ENCODE measurements at places on chromosomes 7 and 10.

DNA sequence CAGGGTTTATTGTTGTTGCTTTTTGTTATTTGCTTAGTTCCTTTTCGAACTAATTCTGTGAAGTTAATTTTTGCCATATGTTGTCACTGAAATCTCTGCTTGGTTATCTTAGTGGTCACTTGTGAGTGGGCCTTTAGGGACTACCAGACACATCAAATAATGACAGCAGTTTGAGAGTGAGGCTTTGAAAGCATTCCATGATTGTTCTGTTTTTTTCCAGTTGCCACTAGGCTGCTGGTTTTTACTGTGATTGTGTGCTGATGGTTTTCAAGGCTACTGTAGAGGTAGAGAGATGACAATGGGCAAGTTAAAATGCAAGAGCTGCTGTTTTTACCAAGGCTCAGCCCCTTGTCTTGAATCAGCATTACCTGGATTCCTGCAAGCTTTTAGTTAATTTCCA lies 20.0 kb downstream of the SEPTIN7 start:
- no peak for DNase-seq

- DNase-seq, result no peak
These were observed 4.8 kb downstream of the INA start for GRCh38 chr10:103281753-103282152.

DNA sequence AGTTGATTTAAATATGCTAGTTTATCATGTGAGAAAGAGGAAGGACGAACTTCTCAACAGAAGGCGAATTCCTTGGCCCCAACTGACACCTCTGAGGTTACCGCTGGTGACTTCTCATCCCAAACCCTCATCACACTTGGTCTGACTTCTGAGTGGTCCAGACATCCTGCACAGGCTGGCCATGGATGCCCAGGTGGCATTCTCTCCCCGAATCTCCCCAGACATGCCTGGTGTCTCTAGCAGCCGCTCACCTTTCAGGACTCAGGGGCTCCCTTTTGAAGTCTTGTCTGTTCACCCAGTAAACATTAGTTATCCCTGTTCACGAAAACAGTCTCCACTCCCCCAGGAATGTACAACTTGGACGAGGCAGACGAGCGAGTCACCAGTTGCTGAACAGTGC lies 157.7 kb downstream of the ADARB2 start:
- DNase-seq, result no peak

DNA sequence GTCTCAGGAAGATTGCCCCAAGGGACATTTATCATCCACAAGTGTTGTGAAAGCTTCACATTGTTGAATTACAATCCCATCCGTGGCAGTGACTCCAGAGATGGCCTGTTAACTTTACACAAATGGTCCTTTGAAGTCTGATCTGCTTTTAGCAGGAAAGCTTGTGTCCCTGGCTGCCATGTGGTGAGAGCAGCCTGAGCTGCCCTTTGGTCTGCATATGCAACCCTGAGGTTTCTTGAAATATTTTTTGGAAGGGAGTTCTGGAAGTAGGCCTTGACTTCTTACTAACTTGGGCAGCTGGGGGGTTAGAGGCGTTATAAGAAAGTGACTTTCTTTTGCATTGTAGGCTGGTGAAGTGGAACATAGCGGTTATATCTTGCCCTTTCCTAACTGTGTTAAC lies 41.3 kb upstream of the FAM180A start:
- no peak for DNase-seq

- no peak for DNase-seq
These were observed 19.5 kb downstream of the TAS2R41 start for GRCh38 chr7:143497008-143497795.

GRCh38 chr7:26477381-26477990 lies 185.8 kb downstream of the SNX10 start:
- no peak for DNase-seq

DNA sequence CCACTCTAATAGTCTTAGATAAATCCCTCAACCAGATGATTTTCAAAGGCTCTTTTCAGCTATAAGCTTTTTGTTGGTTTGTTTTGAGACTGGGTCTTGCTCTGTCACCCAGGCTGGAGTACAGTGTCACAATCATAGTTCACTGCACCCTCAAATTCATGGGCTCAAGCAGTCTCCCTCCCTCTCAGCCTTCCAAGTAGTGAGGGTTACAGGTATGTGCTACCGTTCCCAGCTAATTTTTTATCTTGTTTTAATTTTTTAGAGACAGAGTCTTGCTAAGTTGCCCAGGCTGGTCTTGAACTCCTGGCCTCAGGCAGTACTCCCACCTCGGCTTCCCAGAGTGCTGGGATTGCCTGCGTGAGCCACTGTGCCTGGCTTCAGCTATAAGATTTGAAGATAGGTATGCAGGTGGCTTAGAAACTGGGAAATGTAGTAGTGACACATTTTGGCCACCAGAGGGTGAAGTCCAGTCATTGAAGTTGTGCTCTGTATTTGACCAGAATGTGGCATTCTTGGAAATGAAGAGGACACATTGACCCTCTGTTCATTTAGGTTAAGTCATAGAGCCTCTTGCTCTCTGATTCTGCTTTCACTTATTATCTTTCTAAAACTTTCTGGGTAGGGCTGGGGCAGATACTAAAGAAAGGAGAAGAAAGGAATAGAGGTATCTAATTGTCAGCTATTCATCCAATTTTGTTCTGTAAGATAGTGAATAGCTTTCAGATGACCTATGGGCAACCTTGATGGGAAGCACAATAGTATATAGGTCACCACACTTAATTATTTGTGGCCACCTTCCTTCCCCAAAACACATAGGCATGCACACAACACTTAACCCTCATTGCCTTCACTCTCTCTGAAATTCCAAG lies 36.0 kb downstream of the R3HCC1L start:
- no peak for DNase-seq

Data from natural killer cell treated with Interleukin-12 subunit alpha and Interleukin-12 subunit beta and Interleukin-15 and Interleukin-18, amount 100 ng/mL, for 72 hours (primary cell).